CD4-positive, alpha-beta T cell treated with Interferon gamma for 1 hour (primary cell): ENCODE measurements at places on chromosomes 6 and 20.

DNA sequence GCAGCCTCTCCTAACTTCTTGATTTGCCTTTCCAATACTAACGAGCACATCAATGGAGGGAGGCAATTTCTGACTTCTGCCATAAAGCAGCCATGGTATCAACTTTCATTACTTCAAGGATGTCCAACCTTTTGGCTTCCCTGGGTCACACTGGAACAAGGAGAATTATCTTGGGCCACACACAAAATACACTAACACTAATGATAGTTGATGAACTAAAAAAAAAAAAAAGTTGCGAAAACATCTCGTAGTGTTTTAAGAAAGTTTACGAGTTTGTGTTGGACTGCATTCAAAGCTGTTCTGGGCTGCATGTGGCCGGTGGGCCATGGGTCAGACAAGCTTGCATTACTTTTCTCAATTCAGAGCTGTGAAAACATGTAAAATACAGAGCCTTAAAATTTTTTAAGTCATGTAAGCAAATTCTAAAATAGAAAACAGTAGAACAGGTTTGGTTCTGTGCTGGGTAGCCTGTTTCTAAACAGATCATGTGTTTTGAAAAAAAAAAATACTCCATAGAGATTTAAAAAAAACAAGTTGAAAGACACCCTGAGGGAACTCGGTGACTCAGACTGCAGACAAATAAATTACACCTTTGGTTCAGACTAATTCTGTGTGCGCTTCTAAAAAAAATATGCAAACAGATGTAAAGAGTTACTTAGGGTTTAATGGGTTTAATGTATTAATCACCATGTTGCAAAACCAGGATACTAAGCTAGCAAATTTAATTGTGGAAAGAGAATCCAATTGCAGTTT, 43.6 kb upstream of the SLC22A23 start:
- no peak for DNase-seq

GRCh38 chr20:60268491-60268890, 310.3 kb downstream of the CDH26 start:
- no peak for DNase-seq

DNA sequence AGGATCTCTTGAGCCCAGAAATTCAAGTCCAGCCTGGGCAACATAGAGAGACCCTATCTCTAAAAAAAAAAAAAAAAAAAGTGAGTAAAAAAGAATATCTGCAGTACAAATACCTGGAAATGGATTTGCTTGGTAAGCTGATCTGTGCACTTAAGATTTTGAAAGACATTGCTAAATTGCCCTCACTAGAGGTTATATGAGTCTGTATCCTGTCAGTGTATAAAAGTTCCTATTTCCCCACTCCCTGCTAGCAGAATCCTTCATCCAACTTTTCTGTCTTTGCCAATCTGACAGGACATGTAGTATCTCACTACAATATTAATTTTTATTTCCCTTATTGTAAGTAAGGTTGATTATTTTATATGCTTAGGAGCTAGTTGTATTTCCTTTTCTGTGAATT, 36.1 kb downstream of the BICRAL start:
- no peak for DNase-seq

GRCh38 chr20:40887105-40887504, 141.5 kb upstream of the TOP1 start:
- no peak for DNase-seq

GRCh38 chr6:95882371-95882770, 133.4 kb upstream of the FUT9 start:
- DNase-seq: no peak

GRCh38 chr20:25295386-25296093, 47.7 kb downstream of the PYGB start:
- DNase-seq: no peak

- no peak for DNase-seq
These were observed 225.9 kb downstream of the SMOC2 start for GRCh38 chr6:168666699-168667427.

GRCh38 chr6:116217069-116217468, 36.8 kb downstream of the TSPYL4 start:
- no peak for DNase-seq

- DNase-seq: no peak
These were observed 862.3 kb upstream of the CITED2 start for GRCh38 chr6:140236732-140237131.

DNA sequence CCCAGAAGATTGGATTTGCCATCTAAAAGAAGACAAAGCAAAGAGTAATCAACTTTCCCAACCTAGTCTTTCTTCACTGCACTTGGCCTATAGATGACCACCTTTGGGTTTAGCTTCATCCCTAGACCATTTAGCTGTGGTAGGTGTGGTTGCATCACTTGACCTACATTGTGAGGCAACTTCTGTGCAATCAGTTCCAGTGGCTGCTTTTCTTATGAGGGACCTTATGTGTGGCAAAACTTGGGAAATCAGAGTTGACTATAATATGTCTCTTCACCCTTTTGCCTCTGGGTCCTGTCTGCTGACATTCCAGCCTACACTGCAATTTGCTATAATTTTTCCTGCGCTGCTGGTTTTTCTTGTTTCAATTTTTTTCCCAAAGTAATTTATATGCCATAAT, 55.2 kb downstream of the PRDM13 start:
- no peak for DNase-seq

GRCh38 chr6:146041282-146041681, 12.4 kb downstream of the GRM1 start:
- no peak for DNase-seq

DNA sequence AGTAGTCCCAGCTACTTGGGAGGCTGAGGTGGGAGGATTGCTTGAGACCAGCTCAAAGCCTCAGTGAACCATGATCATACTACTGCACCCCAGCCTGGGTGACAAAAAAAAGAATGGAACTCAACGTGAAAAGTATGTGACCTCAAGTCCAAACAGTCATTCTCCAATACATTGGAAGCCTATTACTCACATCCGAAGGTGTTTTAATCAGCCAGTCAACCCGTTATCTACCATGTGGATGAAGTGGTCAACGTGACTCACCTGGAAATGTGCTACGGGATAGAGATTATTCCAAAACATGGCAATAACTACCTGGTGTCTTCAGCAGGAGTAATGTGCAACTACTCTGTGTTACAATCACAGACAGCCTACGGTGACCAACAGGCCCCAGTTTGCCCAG, 85.8 kb upstream of the TOP1 start:
- no peak for DNase-seq

- DNase-seq: no peak
These were observed 223.1 kb downstream of the BCAS1 start for GRCh38 chr20:53847139-53847836.

DNA sequence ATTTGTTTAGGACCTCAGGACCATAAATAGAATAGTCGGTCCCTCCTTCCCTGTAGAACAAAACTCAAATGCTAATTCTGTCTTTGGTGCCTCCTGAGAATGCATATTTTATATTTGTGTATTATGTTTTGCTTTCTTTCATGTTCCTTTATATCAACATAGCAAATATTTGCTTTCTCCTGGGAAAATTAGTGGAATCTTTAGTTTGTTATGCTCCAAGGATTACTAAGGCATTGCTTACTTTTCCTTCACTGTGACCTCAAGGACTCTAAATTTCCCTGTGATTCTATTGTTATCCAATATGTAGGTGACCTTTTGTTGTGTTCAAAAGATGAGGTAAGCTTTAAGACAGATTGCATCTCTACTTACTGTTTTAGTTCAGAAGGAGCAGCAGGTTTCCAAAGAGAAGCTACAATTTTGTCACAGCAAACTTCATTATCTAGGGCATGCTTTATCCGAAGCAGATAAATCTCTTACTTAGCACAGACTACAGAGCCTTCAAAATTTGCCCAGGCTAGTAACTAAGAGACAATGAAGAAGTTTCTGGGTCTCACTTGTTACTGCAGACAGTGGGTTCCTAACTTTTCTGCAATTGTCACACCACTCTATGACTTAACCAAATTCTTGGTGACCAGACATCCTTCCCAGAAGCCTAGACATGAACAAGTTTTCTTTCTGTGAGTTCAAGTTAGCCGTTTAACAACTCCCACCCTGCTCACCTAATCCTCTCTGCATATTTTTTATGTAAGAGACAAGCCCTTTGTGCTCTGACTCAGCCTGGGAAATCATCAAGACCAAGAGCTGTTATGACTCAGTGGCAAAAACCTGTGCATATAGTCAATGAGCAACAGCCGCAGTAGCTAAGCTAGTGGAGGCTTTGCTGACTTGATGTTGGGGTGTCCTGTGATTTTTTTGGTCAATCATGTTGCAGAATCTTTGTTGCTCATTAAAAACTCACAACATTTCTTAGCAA, 378.8 kb downstream of the QKI start:
- no peak for DNase-seq
